T-helper 2 cell treated with Interferon-gamma antibody and Interleukin-4, amounts not matched to agents 5 μg/mL and 100 μg/mL, for 36 hours (primary cell): ENCODE measurements at places on chromosomes 1 and 21.

DNA sequence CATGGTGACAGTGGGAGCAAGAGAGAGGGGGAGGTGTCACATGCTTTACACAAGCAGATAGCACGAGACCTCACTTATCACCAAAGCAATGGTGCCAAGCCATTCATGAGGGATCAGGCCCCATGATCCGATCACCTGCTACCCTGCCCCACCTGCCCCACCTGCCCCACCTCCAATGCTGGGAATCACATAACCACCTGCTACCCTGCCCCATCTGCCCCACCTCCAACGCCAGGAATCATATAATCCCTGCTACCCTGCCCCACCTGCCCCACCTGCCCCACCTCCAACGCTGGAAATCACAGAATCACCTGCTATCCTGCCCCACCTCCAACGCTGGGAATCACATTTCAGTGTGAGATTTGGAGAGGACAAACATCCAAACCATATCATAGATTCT, 10.6 kb upstream of the AIRE start:
- no peak for DNase-seq

DNA sequence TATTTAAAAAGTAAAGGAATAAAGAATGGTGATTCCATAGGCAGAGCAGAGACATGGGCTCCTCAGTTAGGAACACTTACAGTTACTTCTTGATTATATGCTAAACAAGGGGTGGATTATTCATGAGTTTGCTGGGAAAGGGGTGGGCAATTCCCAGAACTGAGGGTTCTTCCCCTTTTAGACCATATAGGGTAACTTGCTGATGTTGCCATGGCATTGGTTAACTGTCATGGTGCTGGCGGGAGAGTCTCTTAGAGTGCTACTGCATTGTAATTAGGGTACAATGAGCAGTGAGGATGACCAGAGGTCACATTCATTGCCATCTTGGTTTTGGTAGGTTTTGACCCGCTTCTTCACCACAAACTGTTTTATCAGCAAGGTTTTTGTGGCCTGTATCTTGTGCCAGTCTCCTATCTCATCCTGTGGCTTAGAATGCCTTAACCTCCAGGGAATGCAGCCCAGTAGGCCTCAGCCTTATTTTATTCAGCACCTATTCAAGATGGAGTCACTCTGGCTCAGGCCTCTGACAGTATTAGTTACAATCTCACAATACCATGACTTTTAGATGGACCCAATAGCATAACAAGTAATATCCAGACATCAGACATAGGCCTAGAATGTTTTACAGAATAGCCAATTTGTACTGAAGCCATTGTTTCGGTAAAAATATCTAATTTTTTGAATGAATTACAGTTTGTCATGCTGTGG, 106.8 kb downstream of the ZBTB18 start:
- DNase-seq, result no peak

- DNase-seq, result no peak
These were observed 20.4 kb upstream of the PLXNA2 start for GRCh38 chr1:208264469-208265121.

DNA sequence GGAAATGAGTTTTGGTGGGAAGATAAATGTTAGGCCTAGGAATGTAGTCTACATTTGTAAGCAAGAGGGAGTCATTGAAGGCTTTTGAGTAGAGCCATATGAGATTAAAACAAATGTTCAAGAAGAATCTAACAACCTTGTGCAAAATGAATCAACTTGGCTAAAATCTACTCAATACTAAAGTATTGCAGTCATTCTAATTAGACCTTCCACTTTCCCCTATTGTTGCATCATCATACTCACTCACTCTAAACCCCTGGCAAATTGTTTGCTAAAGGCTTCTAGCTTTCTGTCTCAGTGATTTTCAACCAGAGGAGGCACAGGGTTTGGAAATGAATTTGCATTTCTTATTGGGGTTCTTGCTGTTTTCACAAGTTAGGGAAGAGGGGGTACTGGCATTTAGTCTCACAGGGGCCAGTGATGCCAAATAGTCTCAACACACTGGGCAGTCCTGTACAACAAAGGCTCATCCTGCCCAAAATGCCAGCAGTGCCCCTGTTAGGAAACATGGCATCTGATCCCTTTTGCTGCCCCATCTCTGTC, 85.3 kb downstream of the SEC16B start:
- DNase-seq, result no peak

GRCh38 chr1:1304331-1305299, 3.1 kb downstream of the ACAP3 start:
- no peak for DNase-seq

- DNase-seq, result no peak
These were observed 2.1 kb downstream of the CNTN2 start for GRCh38 chr1:205045146-205045545.

DNA sequence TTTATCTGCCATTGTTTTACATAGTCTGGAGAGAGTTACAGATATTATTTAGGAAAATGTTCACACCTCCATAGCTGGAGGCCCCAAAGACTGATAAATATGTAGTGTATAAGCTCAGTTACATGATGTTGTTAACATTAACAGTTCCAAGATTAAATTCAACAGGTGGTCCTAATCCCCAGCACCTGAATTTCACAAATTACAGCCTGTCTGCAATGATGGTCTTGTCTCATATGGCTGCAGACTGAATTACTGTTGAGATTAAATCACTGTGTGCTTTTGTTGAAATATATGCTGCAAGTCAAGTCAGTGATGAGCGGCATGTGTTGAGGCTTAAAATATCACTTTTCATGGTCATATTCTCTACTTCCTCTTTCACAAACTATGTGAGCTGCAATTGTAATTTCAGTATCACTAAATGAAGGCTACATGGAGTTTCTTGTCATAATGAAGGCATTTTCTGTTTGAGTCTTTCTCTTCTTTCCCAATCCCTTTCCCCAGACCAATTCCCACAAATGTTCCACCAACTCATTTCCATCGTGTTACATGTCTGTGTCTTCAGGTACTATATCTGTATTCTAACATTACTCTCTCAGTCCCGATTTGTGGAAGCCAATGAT, 4.2 kb downstream of the ST6GALNAC5 start:
- no peak for DNase-seq

GRCh38 chr1:90154711-90155110, 159.8 kb downstream of the ZNF326 start:
- no peak for DNase-seq

DNA sequence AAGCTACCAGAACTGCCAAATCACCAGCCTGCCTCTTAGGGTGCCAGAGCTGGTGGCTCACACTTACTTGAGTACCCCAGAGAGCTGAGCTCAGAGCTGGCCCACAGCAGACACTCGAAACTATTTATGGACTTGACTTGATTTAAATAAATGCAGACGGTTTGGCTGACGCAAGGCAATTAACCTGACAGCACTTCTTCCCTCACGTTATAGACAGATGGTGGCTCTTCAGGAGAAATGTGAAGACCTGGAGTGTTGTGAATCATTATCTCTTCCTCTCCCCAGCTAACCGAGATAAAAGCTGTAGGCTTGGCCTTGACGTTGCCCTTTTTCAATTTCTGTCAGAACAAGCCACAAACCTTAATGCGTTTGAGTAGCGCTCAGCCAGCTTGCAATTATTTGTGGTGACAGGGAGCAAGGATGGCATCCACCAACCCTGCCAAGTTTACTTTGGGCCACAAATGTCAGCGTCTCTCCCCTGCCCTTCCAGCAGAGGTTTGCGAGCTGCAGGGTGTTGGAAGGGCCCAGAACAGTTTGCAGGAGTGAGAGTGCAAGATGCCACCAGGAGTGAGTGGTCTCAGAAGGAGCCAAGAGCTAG, 34.0 kb upstream of the BCAR3 start:
- peak; percentile 79 for DNase-seq

DNA sequence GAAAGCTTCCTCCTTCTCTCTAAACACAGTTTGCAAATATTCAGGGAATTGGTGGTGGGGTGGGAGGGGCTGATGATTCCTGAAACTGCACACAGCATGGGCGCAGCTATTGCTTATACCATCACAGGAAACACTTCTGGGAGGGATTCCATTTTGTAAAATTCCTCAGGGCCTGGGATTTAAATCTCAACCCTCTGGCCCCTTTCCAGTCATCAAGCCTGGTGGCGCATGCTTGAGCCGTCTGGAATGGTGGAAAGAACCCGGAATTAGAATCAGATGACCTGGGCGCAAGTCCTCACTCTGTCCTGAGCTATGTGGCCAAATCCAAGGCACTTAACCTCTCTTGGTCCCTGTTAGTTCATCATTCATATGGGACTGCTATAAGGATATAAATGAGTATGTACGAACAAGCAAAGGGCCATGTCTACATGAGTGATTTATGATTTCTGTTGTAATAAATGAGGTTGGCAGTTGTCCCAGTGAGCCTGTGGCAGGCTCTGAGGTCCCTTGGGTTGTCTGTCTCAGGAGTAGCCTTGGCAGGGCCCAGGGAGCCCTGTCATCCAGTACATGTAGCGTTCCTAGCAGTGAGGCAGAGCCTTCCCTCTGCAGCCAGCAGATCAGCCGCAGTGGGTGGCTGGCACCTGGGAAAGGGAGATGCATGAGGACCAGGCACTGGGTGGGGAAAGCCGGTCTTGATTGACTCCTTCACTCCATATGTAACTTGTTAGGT, 72.0 kb downstream of the MAN1C1 start:
- DNase-seq, result no peak

DNA sequence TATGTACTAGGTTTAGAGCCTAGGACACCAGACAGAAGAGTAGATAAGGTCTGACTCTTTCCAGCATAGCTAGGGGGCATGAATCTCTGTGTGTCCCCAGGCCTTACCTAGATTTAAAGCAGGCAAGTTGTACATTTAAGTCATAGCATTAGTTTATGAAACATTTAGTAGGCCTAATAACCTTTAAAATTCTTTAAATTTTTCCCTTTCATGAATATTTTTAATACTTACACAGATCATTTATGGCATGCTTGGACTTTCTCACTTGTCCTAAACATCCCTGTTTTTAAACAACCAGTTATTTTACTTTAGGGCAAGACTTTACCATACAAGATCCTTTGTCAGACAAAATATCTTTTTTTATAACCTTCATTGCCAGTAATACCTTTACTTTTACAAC, 258.4 kb upstream of the ZRANB2 start:
- DNase-seq, result no peak

DNA sequence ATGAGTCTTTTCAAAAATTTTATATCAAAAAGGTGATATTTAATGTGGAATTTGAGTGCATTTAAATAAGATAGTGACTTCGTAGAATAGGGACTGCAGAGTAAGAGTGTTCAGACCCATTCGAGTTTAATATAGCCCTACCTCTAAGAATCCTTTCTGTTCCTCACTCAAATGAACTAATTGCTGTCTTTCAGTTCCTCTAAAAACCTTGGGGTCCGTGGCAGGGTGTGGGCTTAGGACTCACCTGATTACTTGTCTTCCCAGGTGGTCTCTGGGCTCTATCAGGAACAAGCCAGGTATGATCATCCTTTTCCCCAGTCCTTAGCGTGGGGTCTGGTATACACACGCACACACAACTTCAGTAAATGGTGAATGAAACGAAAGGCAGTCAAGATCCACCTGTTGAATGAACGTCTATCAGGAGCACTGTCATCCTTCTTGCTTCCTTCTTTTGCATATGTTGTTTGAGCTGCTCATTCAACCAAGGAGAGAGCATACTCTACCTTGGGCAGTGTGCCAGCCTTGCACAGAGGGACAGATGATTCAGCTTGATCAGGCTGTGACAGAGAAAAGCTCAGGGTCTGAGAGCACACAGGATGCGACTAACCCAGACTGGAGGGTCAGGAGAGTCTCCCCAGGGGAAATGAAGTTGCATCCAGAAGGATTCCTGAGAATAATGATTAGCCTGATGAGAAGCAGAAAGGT, 1.2 kb upstream of the RNF11 start:
- DNase-seq, result no peak

DNA sequence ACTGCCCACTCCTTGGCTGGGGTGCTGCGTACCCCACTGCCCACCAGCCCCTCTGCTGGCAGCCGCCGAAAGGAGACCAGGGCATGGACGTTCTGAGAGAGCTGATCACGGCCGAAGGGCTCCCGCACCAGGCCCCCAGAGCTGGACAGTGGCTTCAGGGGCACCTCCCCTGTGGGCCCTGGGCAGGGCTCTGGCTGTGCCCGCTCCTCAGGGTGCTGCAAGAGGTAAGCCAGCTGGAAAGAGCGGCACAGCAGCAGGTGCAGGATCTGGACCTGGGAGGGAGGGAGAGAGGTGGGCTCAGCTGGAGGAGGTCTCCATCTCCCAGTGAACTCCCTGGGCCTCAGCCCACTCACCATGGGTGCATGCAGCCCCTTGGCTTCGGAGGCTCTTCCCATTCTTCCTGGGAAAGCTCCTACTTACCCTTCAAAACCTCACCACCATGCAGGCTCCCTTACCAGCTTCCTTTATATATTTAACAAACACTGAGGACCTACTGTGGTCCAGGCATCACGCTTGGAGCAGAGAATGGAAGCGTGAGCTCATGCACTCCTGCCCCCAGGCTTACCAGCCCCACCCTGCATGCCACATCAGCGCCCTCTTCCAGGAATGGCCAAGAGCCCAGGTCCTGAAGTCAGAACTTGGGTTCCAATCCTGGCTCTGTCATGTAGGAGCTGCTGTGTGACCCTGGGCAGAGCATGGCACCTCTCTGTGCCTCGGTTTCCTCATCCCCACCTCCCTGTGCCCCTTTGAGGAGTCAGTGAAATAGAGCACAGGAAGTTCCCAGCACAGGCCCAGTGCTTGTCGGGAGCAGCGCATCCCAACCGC, 6.8 kb upstream of the KIF17 start:
- no peak for DNase-seq

DNA sequence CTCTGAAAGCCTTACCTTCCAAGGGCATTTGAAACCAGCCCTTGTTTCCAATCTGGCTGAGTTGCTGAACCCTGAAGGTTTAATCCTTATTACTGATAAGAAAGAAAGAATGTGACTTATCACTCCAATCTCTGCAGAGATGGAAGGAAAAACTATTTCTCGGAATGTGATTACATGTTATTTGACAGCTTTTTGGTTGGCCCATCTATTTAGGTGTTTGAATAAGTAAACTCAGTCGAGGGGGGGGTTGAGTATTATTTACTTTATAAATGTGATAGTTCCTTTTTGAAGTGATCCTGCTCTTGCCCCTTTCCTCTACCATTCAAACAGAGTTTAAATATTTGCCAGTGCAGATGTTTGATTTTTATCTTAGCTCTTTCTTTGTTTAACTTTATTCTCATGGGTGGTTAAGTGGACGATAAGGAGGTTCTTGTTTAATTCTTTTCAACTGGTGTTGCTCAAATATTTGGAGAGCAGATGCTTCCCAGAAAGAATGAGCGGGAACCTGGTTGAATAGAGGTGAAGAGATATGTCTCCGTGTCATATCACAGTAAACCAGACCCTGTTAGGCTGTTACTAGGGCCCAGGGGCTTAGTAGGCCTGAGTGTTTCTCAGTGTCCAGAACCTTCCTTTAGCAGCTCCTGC, 126.1 kb downstream of the CACHD1 start:
- DNase-seq, result no peak

DNA sequence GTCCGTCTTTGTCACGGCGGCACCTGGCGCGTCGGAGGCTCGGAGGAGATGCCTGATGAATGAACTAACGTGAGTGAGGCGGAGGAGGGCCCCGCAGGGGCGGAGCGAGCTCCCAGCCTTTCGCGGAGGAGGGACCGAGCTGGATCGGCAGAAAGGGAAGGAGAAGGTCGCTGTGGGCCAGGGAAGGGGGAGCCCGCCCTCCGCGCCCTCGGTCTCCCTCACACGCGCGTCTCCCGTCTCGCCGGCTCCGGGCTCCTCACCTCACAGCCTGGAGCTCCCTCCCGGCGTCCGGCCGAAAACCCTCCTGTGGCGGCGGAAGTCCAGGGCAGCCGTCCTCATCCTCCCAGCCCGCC, 519 bp downstream of the ZNF496 start:
- peak; percentile 74 for DNase-seq

- DNase-seq, result no peak
These were observed 43.6 kb upstream of the SYT6 start for GRCh38 chr1:114196992-114197907.
